ENCODE measurements at places on chromosomes 5 and 9. TPM values are rescaled to one million over a fixed set of nuclear protein-coding genes. Genes with fewer than 3 reads are reported as not detected.

The PLPPR1 gene
- total RNA-seq = not detected

DNA sequence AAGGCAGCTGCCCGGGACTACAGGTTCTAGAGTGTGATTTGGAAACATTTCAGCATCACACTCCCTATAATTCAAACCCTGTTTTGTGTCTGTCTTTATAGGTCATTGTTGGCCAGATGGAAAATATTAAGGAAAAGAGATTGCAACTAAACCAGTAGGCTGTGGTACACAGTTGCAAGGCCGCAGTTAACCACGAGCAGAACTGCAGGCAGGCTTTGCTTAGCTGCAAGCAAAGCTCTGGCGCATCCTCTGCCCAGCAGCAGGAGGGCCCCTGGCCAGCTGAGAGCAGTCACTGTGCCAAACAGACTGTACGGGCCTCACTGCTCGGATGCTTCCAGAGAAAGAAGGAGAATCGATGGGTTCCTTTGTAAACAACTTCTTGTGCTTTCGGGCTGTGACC, 204.5 kb downstream of the DENND1A start:
- no peaks in the 10 kb centered on the region for H3K4me1 ChIP-seq
- no peak overlapping the region for H3K4me3 ChIP-seq
- no peak overlapping the region for H3K27ac ChIP-seq
- no peaks in the 10 kb centered on the region for H3K27me3 ChIP-seq

The IQGAP2 gene
- 117 TPM for total RNA-seq

DNA sequence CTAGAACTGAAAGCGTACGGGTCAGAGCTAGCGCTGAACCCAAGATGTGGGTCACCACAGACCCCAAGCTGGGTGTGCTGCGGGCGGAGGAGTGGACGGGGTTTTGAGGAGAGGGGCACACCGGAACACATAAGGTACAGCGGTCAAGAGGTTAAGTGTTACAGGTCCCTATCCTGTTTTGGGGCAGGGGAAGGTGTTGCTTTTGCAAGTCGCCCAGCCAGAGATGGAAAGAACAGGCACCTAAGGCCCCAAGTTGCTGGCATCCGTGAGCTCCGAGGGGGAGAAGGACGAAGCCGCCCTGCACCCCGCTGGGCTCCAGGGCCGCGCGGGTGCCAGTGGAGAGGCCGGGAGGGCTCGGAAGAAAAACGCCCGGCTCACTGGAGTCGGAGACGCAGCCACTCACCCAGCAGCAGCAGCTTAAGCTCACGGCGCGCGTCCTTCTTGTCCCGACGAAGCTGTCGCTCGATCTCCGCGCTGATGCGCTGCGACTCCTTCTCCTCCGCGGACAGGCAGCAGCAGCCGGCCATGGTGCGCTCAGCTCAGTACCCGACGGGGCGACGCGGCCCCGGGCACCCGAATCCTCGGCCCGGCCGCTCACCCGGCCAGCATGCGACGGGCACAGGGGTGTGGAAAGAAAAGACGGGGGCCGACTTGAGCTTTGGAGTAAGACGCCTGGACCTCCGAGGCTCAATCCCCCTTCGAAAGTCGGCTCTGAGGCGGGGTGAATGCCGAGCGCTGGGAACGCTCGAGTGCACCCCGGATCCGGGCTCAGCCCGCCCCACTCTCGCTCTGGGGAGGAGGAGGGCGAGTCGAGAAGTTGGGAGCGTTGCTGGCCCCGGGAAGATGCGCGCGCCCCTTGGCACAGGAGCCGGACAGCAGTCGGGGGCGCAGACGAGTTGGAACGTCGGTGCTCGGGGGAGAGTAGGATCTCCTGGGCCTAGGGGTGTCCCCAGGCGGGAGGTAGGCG, 572 bp downstream of the GNA14 start:
- H3K27me3 ChIP-seq = peaks cover 46% of the 10 kb centered on the region
- no peak for DNase-seq
- H3K27ac ChIP-seq = no peak overlapping the region
- peaks cover 13% of the 10 kb centered on the region for H3K4me1 ChIP-seq
- H3K4me3 ChIP-seq = peak overlapping the region; percentile 61
- H3K36me3 ChIP-seq = peaks cover 2% of the 10 kb centered on the region

- H3K27ac ChIP-seq = no peak overlapping the region
- H3K4me1 ChIP-seq = no peaks in the 10 kb centered on the region
- no peaks in the 10 kb centered on the region for H3K36me3 ChIP-seq
- no peak overlapping the region for H3K4me3 ChIP-seq
- no peak for DNase-seq
Measured at GRCh38 chr5:72472031-72472430, 35.2 kb downstream of the ZNF366 start.

- H3K4me3 ChIP-seq = no peak overlapping the region
- no peaks in the 10 kb centered on the region for H3K27me3 ChIP-seq
- no peak for DNase-seq
Measured at GRCh38 chr5:94969174-94969573, 315.7 kb downstream of the MCTP1 start.

- no peaks in the 10 kb centered on the region for H3K36me3 ChIP-seq
- H3K27ac ChIP-seq = no peak overlapping the region
- no peak overlapping the region for H3K4me3 ChIP-seq
- H3K4me1 ChIP-seq = no peaks in the 10 kb centered on the region
- DNase-seq = no peak
Measured at GRCh38 chr9:135718616-135719015, 16.6 kb downstream of the KCNT1 start.

The C9 gene
- total RNA-seq = not detected

GRCh38 chr9:96100385-96101300, 201.3 kb downstream of the HSD17B3 start:
- H3K36me3 ChIP-seq = no peaks in the 10 kb centered on the region
- H3K27ac ChIP-seq = no peak overlapping the region
- H3K27me3 ChIP-seq = no peaks in the 10 kb centered on the region
- no peak overlapping the region for H3K4me3 ChIP-seq
- no peak for DNase-seq

DNA sequence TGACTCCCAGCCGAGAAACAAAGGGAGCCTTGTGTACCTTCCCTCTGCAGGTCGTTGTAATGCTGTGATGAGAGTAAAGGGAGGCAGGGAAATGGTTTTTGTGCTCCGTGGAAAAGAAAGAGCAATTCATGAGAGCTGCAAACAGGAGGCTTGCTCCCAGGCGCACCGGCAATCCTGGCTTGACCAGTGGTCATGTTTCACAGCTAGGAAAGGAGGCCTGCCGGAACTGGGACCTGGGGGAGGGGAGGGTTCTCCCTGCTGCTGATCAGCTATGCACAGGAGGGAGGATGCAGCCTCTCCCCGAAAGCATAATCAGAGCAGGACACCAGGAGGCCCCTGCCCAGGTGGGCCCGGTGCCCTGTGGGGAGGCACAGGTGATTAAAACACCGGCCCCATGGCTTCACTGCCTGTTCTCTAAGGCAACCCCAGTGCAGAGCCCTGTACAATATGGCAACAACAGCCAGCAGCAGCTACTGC, 131.3 kb downstream of the ZDHHC21 start:
- no peaks in the 10 kb centered on the region for H3K36me3 ChIP-seq
- H3K4me3 ChIP-seq = no peak overlapping the region
- DNase-seq = no peak
- H3K4me1 ChIP-seq = peaks cover 8% of the 10 kb centered on the region

GRCh38 chr5:59516161-59516560, 377.4 kb downstream of the PDE4D start:
- no peak for DNase-seq
- H3K27ac ChIP-seq = no peak overlapping the region
- no peaks in the 10 kb centered on the region for H3K27me3 ChIP-seq
- H3K36me3 ChIP-seq = no peaks in the 10 kb centered on the region
- H3K4me1 ChIP-seq = no peaks in the 10 kb centered on the region

- no peaks in the 10 kb centered on the region for H3K36me3 ChIP-seq
- no peak overlapping the region for H3K27ac ChIP-seq
Measured at GRCh38 chr5:178347956-178348355, 115.4 kb upstream of the PHYKPL start.

DNA sequence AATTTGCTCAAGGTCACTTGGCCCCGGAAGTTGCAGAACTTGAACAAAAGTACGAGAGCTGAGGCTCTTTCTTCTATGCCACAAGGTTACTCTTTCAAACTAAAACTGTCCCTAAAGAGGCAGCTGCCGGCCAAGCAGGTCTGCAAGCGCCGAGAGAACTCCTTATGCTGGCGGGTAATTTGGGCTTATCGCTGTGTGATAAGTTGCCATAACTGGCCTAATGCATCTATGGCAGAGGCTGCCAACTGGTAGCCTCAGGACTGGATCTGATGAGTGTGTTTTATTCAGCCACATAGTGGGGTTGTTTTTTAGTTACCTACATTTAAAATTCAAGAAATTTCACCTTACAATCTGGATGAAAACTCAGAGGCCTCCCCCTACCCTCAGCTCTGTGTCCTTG, 68.1 kb upstream of the SPOCK1 start:
- H3K27me3 ChIP-seq = peaks cover 5% of the 10 kb centered on the region
- H3K4me3 ChIP-seq = no peak overlapping the region
- no peak for DNase-seq
- H3K4me1 ChIP-seq = no peaks in the 10 kb centered on the region
- H3K27ac ChIP-seq = no peak overlapping the region

- no peak for DNase-seq
- H3K36me3 ChIP-seq = no peaks in the 10 kb centered on the region
- H3K4me1 ChIP-seq = no peaks in the 10 kb centered on the region
- peaks cover 11% of the 10 kb centered on the region for H3K27me3 ChIP-seq
- H3K4me3 ChIP-seq = no peak overlapping the region
Measured at GRCh38 chr9:115261656-115262081, 143.7 kb upstream of the TNC start.

The PHYHD1 gene
- 2.2 TPM for total RNA-seq

GRCh38 chr5:169917500-169917899, 62.8 kb downstream of the INSYN2B start:
- no peak overlapping the region for H3K27ac ChIP-seq
- H3K36me3 ChIP-seq = peaks cover 17% of the 10 kb centered on the region
- no peak for DNase-seq
- no peak overlapping the region for H3K4me3 ChIP-seq

The ORM2 gene
- not detected for total RNA-seq

DNA sequence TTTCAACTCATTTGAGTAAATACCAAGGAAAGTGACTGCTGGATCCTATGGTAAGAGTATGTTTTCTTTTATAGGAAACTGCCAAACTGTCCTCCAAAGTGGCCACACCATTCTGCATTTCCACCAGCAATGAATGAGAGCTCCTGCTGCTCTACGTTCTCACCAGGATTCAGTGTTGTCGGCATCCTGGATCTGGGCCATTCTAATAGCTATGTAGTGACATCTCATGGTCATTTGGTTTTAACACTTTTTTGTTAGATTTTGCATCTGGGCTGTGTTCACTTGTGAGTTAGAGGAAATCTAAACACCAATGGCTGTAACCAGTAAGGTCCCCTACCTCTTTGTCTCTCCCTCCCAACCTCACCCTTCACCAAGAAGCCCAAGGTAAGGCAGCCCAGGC, 115.9 kb downstream of the ATPSCKMT start:
- no peaks in the 10 kb centered on the region for H3K4me1 ChIP-seq
- H3K27ac ChIP-seq = no peak overlapping the region
- no peak overlapping the region for H3K4me3 ChIP-seq

The SMIM27 gene
- 20.0 TPM for total RNA-seq

DNA sequence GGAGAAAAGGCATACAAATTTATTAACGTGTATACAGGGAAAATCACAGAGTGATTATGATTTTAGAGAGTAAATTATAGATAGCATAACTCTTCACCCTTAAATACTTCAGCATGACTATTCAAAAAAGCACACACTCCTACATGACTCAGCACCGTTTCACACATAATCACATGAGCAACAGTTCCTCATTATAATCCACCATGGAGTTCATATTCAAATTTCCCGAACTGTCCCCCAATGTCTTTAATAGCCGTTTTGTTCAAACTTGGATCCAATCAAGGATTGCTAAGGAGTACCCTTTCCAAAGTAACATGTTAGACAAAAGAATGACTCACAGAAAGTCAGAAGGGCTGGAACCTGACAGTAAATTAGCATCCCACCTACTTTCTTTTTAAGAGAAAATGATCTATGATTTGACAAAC, 32.1 kb downstream of the RAPGEF1 start:
- H3K4me3 ChIP-seq = no peak overlapping the region
- DNase-seq = no peak
- peaks cover 6% of the 10 kb centered on the region for H3K36me3 ChIP-seq
- no peaks in the 10 kb centered on the region for H3K27me3 ChIP-seq

DNA sequence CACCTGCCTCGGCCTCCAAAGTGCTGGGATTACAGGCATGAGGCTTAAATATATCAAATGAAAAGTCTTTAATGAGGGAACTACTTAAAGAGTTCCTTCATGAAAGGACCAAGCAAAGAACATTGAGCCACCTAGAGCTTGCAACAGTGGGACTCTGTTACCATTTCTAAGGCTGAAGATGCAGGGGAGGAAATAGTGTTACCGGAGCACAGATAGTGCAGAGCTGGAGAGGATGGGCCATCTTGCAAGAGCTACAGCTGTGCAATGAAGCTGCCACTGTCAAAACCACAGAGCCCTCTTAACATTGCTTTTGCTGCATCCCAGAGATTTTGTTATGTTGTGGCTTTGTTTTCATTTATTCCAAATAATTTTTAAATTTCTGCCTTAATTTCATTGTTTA, 77.1 kb upstream of the NAA35 start:
- no peaks in the 10 kb centered on the region for H3K36me3 ChIP-seq
- DNase-seq = no peak
- H3K27me3 ChIP-seq = peaks cover 2% of the 10 kb centered on the region
- no peak overlapping the region for H3K4me3 ChIP-seq
- H3K27ac ChIP-seq = no peak overlapping the region

The MARCOL gene
- not detected for total RNA-seq

The ANKRD34B gene
- not detected for total RNA-seq

DNA sequence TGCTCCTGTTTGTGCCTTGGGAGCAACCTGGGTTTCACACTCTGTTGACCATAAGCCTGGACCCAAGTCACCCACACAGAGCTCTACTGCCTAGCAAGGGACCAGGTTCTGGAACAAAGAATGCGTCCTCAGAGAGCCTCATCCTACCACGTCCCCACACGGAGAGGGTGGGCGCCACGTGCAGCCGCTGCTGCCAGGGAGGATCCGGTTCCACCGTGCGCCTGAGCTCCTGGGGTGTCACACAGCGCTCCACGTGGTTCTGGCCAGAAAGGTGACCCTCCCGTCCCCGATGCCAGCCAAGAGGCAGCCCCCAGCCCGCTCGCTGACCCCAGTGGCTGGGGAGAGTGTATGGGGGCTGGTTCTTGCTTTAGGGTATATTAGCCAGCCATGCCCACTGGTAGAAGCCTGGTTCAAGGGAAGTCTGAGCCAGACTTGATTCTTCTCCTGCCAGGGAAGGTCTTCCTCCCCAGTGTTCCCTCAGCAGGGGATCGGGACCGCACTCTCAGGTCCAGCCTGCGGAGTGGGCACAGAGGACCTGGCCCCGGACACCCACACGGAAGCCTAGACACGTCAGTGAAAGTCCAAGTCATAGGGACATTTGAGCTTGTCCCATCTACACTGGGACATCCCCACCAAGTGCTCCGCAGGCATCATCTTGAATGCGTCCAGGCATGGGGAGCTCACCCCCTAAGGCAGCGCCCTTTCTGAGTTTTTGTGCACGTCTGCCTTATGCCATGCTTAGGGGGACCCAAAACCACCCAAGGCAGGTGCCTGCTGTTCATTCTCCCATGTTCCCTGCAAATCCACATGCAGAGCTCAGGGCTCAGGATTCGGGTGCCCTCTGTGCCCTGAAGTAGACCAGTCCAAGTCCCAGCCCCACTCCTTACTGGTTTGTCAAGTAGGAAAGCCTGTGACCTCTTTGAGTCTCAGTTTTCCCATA, 2.4 kb downstream of the FCN1 start:
- no peak for DNase-seq
- H3K27ac ChIP-seq = no peak overlapping the region
- H3K36me3 ChIP-seq = no peaks in the 10 kb centered on the region
- H3K27me3 ChIP-seq = no peaks in the 10 kb centered on the region

- H3K27me3 ChIP-seq = peaks cover 52% of the 10 kb centered on the region
- H3K4me1 ChIP-seq = peaks cover 2% of the 10 kb centered on the region
- peak within 1 kb of the TSS; percentile 19 for H3K27ac ChIP-seq
- H3K4me3 ChIP-seq = peak within 1 kb of the TSS; percentile 49
- no peak for DNase-seq
Measured at GRCh38 chr5:114361724-114362196, at the start of gene KCNN2. KCNN2 (plus strand) TSS chr5:114362070; CDS start chr5:114362140, 70 bp downstream.
